ENCODE measurements at places on chromosomes 3 and 15.
A peak's percentile ranks its signal among the peaks of the same experiment; 100 is the strongest.

DNA sequence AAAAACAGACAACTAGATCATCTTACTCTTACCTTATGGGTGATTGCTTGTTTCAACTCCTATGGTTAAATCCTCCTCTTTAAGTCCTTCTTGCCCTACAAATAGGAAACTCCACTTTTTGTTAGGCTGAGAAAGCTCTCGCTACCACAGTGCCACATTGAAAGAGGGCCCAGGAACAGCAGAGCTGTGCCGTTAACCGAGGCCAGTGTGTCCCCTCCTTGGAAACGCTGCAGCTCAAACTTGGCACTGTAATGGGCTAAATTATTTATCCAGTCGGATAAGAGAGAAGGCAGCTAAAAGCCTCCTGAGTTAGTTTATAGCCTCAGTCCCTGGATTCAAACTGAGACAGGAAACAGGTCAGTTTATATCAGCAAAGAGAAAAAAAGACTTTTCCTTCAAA is 46.1 kb downstream of the KBTBD12 start:
- no peak for DNase-seq

- peak; percentile 24 for DNase-seq
These were observed 50.6 kb downstream of the GMNC start for GRCh38 chr3:190811775-190812480.

- no peak for DNase-seq
These were observed 75.0 kb downstream of the CORO2B start for GRCh38 chr15:68653801-68654200.

- DNase-seq, result no peak
These were observed 145.1 kb downstream of the SEMA6D start for GRCh38 chr15:47862402-47862801.

DNA sequence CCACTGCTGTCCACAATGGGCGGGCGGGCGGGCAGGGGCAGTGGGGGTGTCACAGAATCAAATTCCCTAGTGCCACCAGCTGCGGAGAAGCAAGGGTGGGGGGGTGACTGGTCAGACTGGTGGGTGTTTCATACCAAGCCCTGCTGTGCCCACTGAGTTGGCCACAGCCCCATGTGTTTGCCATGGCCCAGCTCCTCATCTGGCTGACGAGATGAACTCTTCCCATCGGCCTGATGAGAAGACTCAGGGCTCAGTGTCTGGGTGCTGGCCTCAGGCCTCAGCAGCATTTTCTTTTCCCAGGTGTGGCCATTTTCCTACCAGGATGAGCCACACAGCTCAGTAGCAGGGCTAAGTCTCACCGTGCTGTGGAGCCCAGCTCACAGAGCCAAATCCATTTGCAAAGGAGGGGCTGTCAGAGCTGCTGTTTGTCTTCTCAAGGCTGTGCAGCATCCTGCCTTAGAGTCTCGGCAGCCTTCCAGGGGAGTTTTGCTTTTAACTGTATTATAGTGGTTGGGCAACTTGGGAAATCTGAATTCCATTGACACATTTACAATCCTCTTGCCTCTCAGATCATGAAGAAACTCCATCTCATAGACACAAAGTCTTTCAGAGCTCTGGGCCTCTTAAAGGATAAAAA is 176.8 kb downstream of the ABHD5 start:
- no peak for DNase-seq

GRCh38 chr3:61802772-61803171 is 241.4 kb downstream of the PTPRG start:
- no peak for DNase-seq

- DNase-seq, result no peak
These were observed 128.0 kb downstream of the LRIG1 start for GRCh38 chr3:66372681-66373350.

DNA sequence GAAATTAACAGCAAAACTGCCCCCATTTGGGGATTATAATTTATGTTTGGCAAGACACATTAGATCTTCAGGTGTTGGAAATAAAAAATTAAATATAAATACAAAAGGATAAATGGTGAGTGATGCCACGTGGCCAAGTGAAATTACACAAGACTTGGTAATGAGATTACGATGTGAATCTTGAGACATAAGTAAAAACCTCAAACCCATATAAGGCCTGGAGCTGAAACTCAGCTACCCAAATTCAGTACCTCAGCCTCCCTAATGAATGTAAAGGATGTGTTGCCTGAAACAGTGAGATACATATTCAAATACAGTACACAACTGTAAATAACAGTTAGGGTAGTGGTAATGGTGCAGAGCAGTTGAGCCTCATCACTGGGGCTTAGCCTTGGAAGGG is 1146.6 kb downstream of the OTOL1 start:
- no peak for DNase-seq

DNA sequence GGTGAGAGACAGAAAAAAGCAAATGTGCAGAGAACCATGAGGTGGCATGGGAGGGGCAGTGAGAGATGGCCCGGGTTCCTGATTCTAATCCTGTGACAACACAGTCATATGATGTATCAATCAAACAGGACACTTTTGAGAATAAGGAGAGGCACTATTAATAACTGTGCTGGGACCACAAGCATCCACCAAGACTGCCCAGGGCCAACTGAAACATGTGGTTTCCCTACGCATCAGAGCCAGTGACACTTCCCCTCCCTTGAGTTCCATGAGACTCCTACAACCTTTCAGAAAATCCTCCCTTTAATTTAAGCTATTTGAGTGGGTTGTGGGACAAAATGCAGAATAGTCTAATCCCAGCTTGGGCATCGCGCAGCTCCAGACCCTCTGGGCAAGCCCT is 17.4 kb downstream of the SH3BP5 start:
- DNase-seq, result no peak

All from HFF-Myc (cell line).